Activated CD8-positive, alpha-beta memory T cell treated with anti-CD3 and anti-CD28 coated beads for 48 hours (primary cell): ENCODE measurements at places on chromosomes 6 and 20.
A peak's percentile ranks its signal among the peaks of the same experiment; 100 is the strongest.

DNA sequence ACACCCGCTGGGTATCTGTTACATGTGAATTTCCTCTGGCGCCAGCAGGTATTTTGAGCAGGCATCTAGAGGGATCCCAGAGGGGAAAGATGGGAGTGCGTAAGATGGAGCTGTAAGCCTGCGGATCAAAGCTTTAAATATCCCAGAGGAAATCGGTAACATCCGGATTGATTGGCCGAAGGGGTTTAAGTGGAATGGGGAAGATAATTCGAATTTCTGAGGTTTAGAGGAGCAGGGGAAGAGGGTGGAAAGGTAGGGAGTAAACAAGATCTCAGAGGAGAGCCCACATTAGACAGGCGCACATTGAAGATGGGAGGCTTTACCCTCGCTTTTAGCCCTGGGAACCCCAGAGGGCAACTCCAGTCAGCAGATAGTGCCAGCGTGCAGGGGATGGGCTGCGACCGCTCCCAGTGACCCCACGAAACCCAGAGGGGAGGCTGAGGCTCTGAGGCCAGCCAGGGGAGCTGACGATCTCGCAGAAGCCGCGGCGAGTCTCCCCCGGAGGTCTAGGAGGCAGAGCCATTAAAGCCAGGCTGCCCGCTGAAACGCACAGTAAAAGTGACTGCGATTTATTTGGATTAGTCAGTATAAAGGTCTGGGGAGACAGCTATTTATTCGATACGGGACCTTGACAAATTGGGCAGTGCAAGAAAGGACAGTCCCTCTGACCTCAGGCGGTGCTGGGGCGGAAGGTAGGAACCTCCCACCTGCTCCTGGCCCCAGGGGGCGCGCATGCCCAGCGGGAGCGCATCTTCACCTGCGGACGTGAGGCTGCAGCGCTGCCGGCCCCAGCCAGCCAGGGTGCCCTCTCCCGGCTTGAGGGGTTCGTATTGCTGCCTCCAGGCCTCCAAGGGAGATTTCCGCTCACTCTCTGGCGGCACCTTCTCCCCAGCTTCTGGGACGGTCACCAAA is 34.3 kb upstream of the TCF21 start:
- no peak for DNase-seq

- no peak for DNase-seq
These were observed 12.8 kb upstream of the ILRUN start for GRCh38 chr6:34709386-34709785.

- no peak for DNase-seq
These were observed 59.1 kb downstream of the FHL5 start for GRCh38 chr6:96621983-96622382.

DNA sequence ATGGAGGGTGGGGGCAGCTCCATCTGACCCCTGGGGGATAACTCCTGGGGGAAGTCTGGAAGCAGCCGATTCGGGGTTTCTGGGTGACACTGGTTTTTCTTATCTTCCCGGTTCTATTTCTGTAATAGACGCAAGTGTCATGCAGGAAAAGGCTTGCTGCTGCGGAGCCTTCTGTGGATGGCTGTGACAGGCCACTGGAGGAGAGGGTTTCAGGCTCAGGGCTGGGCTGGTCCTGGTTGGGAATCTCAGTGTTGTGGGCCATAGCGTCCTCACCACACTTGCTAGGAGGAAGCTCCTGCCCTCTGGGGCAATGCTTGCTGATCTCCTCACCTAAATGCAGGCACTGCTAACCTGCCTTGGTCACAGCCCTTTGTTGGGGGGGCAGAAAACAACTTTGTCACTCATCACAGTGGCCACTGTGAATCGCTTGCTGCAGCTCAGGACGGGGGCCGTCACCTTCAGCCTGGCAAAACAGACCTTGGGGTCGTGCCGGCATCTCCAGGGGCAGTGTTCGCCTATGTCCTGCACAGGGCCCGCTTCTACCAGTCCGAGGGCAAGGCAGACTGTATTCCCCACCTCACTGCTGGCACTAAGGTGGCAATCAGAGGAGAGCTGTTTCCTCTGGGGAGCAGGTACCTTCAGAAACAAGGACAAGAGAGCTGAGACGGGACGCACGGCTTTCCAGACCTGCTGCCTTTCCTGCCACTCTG is 4.4 kb upstream of the TUBB1 start:
- no peak for DNase-seq

GRCh38 chr6:6105472-6106036 is 98.8 kb upstream of the NRN1 start:
- DNase-seq: no peak

DNA sequence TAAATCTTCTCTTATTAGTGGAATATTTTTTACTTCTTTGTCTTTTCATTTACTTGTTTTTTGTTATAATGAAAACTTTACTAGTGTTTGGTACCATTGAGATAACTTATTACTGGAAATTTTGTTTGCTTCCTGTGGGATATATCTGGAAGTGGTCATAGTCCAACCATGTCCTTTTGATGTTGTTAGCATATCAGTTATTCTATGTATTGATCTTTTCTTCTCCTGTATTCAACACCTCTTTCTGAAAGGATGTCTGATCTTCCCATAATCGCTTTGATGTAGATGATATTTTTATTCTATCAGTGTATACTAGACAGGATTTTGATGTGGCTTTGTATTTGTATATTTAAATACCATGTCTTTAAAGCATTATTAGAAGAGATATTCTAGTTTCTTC is 17.0 kb downstream of the ZNF451 start:
- DNase-seq: no peak

- no peak for DNase-seq
These were observed 9.0 kb downstream of the CST9 start for GRCh38 chr20:23596579-23597250.

DNA sequence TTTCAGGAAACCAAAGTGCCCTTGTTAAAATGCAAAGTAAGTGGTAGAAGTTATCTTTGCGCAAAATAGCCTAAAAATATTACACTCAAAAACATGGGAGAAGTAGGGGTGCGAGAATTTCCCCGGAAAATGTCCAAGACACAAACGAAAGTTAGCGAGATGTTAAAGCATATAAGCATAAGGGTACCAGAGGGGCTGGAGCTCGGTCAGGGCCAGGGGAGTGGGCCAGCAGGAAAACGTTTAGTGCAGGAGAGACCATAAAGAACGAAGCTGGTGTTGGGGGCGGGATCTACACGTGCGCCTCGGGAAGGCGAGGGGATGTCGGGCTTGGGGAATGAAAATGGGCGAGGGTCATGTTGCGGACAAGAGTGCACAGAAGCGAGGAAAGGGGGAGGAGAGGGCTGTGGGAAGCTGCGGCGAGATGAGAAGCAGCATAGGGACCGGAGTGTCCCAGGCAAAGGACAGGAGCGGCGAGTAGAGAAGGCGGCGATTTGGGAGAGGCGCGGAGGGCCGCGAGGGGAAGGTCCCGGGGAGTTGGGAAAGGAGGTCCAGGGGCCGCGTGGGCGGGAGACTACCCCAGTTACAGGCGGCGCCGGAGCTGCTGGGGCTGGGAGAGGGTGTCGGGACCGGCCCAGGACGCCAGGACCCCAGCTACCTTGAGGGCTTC is 600 bp downstream of the XPO5 start:
- no peak for DNase-seq

- no peak for DNase-seq
These were observed 468.0 kb downstream of the UTRN start for GRCh38 chr6:144753023-144753705.

DNA sequence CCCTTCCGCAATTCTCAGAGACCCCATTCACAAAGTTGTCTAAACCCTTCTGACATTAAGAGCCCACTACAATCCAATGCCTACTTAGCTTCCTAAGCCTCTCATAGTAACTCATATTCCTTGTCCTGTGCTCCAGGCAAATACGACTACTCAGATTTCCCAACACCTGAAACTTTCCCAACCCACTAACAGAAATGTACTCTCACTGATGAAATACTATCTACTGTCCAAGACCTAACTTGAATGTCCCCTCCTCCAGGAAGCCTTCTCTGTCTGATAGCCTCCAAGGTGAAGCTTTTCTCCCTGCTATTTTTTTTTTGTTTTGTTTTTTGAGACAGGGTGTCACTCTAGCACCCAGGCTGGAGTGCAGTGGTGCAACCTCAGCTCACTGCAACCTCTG is 30.4 kb downstream of the GPLD1 start:
- no peak for DNase-seq

DNA sequence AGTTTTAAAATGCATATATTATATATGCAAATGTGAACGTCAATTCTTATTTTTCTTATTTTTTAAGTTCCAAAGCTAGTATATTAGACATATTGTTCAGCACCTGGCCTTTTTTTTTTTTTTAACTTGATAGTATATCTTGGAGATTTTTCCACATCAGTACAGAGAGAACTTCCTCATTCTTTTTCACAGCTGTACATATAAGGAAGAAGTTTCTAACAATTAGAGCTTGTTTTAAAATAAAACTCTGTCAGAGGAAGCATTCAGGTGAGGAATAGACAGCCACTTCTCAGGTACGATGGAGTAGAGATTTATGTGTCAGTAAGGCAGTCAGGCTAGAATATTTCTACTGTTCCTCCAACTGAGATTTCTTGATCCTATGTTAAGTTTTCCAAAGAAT is 233.1 kb upstream of the SUPT3H start:
- no peak for DNase-seq

- no peak for DNase-seq
These were observed 11.8 kb downstream of the COL9A3 start for GRCh38 chr20:62828511-62829230.

DNA sequence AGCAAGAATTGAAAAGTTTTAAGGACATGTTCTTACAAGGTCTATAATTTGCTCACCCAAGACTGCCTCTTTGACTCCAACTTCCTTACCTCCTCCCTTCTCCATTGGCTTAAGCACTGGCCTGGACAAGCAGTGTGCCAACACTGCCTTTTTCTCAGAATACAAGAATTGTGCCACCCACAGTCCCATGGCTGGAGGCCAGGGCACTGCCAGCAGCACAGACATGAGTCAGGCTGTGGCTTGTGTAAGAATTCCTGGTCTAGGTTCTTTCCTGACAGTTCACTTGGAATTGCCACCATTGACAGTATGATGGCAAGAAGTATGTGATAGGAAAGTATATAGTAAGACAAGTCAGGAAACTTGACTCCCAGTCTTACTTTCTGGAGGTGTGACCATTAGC is 202.7 kb upstream of the MARCKS start:
- no peak for DNase-seq

- DNase-seq: peak; percentile 3
These were observed 182.5 kb downstream of the MAFB start for GRCh38 chr20:40506537-40506939.

DNA sequence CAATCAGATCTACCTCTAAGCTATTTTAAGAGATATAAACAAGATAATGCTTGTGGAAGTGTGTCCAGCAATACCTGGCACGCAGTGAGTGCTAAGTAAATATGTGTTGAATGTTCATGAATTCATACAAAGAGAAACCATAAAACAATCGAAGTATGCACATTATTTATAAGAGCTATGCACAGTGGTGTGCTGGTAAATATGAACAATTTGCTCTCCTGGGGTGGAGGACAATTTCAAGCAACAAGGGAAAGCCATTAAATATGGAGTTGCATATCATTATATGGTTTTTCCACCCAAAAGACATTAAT is 526.6 kb upstream of the MARCKS start:
- no peak for DNase-seq

- no peak for DNase-seq
These were observed 607.8 kb upstream of the ARID1B start for GRCh38 chr6:156169371-156169770.

DNA sequence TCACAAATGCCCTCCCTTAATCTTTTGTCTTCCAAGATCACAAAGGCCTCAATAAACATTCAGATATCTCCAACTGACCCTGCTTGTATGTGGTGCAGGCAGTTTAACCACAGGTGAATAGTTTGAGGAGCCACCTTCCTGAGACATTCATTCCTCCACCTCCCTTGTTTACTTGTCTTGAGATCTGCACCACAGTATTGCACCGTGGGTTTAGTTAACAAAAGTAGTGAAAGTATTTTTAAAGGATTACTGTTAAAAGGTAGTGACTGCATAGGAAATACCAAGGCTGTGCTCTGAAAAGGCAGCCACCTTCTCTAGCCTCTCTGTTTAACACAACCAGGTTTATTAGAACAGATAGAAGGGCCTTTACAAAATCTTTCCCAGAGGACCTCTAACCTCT is 46.5 kb downstream of the SESN1 start:
- no peak for DNase-seq

DNA sequence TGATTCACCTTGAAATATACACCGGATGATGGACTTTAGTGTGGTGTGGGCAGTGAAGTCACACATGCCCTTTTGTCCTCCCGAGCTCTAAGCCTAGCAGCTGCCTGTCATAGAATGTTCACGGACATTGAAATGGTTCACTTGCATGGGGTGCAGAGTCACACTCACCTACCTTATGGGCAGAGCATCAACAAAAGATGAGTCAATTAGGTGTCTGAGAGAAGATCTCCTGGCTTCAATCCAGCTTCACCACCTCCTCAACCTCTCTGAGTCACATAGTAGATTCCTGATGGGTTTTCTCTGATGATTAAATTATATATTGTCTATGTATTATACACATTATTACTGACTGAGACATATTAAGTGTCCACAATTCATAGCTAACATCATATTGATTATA is 48.1 kb upstream of the HLA-E start:
- no peak for DNase-seq

DNA sequence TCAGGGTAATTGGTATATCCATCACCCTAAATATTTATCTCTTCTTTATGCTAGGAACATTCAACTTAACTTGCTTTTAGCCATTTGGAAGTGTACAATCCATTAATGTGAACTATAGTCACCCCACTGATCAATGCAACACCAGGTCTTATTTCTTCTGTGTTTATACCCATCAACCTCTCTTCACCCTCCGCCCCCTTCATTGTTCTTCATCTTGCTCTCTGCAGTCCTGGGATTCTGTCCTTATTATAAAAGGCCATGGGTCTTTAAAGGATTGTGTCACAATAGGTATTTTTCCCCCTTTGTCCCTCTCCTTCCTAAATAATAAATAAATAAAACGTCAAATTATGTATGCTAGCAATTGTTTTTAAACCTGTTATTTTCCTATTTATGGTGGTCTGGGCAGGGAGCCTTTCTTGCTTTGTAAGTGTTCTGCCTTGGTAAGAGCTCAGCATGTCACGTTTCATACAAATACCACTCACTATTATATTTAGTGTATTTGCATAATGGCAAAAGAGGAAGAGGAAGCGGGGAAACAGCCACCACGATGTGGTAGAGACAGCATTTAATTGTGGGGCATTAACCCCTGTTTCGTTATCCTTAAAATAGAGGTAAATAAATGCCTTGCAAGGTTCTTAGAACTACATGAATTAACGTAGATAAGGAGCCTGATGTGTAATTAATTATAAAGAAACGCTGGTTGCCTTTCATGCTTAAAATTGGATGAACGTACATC is 1.9 kb downstream of the ABRACL start:
- no peak for DNase-seq
